MV-4-11 (cell line): ENCODE measurements at places on chromosomes 6 and 20.

DNA sequence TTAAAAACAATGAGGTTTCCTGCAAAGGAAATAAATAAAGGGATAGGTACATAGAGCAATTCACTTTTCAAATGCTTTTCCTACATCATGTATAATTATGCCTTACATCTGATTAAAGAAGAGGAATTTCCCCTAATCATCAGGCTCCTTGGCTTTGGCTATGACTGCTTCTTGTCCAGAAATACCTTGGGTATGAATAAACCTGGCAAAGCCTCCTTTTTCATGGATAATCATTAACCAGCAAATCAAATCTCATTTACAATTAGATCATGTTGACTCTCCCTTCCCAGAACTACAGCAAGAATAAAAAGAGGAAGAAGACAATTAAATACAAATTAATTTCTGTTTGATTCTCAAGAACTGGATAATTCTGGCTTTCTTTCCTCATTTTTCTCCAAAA lies 58.0 kb upstream of the CD2AP start:
- DNase-seq, result no peak

- DNase-seq, result no peak
Measured at GRCh38 chr6:42095776-42096541, 45.6 kb downstream of the TAF8 start.

- peak; percentile 44 for DNase-seq
Measured at GRCh38 chr6:41371461-41371991, 36.1 kb downstream of the NCR2 start.

DNA sequence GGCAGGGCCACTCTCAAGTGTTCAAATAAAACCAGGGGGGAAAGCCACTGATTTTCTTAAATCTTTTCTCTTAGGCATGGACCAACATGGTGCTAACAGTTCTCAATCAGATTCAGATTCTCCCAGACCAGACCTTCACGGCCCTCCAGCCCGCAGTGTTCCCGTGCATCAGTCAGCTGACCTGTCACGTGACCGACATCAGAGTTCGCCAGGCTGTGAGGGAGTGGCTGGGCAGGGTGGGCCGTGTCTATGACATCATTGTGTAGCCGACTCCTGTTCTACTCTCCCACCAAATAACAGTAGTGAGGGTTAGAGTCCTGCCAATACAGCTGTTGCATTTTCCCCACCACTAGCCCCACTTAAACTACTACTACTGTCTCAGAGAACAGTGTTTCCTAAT lies 41.5 kb upstream of the SMIM28 start:
- no peak for DNase-seq

DNA sequence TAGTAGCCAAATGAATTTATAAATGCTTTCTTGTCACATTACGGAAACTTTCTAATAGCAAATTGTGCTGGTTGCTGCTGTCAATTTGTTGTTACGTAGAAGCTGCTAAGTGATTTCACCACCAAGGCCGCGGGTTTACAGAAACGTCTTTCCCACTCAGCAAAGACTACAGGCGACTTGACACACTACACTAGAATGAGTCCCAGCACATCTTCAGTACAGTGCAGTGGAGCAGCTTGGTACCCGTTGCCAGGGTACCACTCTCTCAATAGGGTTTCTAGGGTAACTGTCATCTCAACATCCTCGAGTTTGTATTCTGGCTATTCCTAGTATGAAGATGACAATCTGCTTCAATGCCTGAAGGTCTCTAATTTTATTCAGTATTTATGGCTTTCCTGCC lies 22.7 kb upstream of the ZDHHC14 start:
- no peak for DNase-seq

- no peak for DNase-seq
Measured at GRCh38 chr6:72716916-72717315, 95.1 kb downstream of the KCNQ5 start.

- DNase-seq, result peak; percentile 51
Measured at GRCh38 chr6:34138914-34139510, 6.9 kb downstream of the GRM4 start.

GRCh38 chr20:32682508-32682987 lies 8.8 kb upstream of the C20orf203 start:
- DNase-seq, result no peak

DNA sequence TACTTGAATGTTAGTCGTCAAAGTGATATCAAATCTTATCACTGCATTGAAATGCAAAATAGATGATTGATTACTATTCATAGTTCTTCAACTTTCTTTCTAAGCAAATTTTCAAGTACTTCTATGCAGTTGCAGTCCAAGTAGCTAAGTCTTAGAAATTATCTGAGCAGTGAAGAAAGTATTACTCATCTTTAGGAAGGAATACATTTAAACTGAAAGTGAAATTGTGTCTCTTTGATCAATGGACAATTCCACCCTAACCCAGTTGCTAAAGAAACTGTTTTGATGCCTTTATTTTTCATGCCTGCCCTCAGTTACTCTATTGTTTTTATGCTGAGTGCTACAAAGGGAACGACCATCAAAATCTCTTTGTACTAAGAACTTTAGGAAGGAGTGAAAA lies 337.4 kb downstream of the GRIK2 start:
- DNase-seq, result peak; percentile 8

DNA sequence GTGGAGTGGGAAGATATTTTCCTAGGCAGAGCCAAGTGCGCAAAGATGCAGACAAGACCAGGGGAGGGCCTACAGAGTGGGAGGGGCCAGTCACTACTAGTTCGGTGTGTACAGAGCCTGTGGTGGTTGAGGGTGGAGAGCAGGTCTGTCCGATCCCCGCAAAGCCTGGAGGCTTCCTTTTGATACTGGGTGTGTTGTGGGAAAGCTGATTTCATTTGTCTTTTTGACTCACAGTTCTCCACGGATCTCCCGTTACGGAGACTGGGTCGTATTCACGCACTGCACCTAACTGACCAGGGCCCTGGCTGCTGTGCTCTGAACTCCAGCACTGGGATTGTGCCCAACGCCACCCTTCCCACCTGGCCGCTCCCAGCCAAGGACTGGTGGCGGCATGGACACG lies 1.4 kb upstream of the TIAM2 start:
- no peak for DNase-seq

GRCh38 chr6:125526007-125526720 lies 223.3 kb upstream of the HEY2 start:
- no peak for DNase-seq
